ENCODE measurements at places on chromosomes 16 and 17.
A peak's percentile ranks its signal among the peaks of the same experiment; 100 is the strongest.

DNA sequence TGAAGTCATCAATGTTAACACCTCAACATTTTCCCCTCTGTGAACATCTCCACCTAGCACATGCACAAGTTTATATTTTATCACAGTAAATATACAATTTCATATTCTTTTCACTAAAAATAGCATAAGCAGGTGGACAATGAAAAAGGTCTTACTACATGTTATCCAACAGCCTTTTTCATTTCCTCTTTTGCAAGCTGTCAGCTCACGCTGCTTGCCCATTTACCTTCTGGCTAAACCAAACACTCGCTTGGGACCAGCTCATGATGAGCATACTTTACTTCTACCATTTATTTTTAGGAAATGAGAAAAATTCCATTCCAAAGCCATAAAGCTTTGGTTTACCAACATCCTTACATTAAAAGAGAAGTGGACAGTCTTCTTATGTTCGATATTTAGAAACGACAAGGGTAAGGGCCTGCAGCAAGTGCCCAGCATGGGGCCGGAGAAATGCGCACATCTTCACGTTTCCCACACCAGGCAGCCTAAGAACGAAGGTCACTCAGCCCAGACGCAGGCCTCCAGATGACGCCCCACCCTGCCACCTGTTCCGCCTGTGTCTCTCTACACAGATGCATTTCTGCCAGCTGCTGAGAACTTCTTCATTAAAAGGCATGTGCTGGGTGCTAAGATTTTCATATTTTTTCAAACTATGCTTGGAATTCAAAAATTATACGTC is 13.9 kb downstream of the SNN start:
- no peak for DNase-seq

GRCh38 chr16:6229186-6229585 is 1103.5 kb upstream of the RBFOX1 start:
- DNase-seq, result no peak

GRCh38 chr17:63356337-63356757 is 89.8 kb downstream of the CYB561 start:
- no peak for DNase-seq

- no peak for DNase-seq
Measured at GRCh38 chr17:80834893-80835275, 156.8 kb upstream of the CHMP6 start.

DNA sequence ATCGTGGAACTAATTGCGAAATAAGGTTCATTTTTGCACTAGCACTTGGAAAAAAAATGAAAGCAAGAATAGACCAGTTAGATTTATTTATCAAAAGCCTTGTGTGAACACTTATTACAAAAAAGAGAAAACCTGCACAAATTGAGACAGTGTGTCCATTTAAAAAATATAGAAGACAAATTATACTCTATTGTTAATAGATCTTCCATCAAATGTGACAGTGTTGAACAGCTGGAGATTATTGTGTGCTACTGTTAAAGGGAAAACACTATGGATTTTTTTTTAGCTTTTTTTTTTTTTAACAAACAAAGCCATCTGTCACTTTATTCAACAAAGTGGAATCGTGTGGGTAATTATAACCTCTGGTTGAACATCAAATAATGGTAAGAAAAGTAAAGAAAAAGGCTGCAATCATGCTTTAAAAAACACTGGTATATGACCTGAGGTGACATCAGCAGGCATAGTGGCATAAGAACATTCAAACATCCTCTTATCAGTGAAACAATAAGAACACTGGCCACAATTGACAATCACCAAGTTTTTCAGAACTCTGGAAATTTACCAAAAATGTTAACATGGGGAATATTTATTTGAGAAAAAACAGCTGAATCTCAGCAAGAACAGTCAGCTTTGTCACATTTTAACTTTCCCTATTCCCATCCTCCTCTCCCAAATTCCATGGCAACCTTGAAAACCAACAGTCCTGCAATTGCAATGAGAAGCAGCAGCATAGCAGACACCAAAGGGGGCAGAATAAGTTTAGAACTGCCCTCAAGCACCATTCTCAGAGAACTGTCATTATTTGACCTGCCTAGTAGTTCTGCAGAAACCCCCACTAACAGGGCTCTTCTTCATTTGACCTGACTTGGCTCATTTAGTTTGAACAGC is 442.3 kb upstream of the MON1B start:
- peak; percentile 4 for DNase-seq

GRCh38 chr16:17567455-17567854 is 96.7 kb upstream of the XYLT1 start:
- DNase-seq, result no peak

- peak; percentile 98 for DNase-seq
Measured at GRCh38 chr17:2711608-2712299, at the start of gene CLUH. CLUH (minus strand) TSS chr17:2711764; CDS start chr17:2711661, 103 bp downstream.

- DNase-seq, result no peak
Measured at GRCh38 chr17:45824475-45824874, 20.2 kb upstream of the SPPL2C start.

DNA sequence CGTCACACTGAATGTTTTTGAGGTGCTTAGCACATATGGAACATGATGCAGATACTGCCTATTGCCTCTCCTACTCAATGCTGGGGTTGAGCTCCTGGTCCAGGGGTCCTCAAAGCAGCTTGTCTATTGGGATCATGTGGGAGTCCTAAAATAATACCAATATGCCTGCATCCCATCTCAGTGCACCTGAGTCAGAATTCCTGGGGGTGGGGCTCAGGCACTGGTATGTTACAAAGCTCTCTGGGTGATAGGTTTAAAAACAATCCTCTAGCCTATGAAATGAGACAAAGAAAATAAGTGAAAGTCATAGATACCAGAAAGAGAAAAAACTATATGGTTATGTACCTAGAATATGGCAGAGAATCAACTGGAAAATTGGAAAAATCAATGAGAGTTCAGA is 156.6 kb upstream of the NLRP1 start:
- no peak for DNase-seq

GRCh38 chr17:76727745-76728456 is 1.3 kb downstream of the METTL23 start:
- no peak for DNase-seq

DNA sequence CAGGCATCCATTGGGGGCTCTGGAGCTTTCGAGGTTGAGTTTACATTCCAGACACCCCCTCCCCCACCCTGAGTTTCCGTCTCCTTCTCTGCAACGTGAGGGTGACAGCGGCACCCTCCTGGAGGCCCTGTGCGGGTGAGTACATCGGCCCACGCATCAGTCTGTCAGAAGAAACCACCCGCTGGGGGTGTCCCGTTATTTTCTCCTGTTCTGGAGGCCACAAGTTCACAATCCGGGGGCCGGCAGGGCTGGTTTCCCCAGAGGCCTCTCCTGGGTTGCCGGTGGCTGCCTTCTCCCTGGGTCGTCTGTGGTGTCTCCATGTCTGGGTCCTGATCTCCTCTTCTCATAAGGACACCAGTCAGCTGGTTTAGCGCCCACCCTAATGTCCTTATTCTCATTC is 35.7 kb downstream of the GSE1 start:
- no peak for DNase-seq

Data from stomach (tissue), 19 donors.